PC-3 (cell line): ENCODE measurements at places on chromosomes 2 and 18. TPM values are rescaled to one million over a fixed set of nuclear protein-coding genes. Genes with fewer than 3 reads are reported as not detected.
A peak's percentile ranks its signal among the peaks of the same experiment; 100 is the strongest.

MAB21L4 gene
- 0.12 and 1.0 TPM in 2 replicates for total RNA-seq

GKN2 gene
- 0.58 TPM in 1 of 2 replicates, not detected in the other for total RNA-seq

SERPINB2 gene
- total RNA-seq = 5.8 and 9.9 TPM in 2 replicates

PPP4R1 gene
- total RNA-seq = 154 and 185 TPM in 2 replicates

DNA sequence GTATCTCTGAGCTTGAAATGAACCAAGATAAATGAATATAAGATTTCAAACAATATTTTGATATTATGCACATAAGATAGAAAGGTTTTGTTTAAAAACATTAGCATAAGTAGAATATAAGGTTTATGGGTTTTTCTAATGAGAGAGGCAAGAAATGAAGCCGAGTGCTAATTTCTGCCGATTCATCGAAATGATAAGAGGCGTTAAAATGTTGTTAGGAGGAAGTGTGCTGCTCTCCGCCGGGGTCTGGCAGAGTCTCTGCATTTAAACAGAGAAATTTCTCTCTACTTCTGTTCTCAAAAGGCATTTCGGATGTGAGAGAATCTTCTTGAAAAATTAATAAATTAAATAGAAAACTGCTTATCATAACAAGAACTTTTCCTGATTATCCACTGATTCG lies 83.6 kb downstream of the MRPS9 start:
- DNase-seq = no peak

GRCh38 chr2:74917702-74918619 lies 40.5 kb upstream of the POLE4 start:
- DNase-seq = peak; percentile 94

DNA sequence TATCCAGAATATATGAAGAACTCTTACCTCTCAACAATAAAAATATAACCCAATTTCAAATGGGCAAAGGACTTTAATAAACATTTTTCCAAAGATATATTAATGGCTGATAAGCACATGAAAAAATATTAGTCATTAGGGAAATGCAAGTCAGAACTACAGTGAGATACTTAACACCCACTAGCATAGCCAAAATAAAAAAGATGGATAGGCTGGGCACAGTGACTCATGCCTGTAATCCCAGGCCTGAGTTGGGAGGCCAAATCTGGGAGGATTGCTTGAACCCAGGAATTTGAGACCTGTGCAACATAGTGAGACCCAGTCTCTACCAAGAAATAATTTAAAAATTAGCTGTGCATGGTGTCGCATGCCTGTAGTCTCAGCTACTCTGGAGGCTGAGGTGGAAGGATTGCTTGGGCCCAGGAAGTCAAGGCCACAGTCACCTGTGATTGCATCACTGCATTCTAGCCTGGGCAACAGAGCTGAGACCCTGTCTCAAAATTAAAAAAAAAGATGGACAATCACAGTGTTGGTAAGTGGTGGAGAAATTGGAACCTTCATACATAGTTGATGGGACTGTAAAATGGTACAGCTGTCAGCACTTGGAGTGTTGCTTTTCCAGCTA lies 25.1 kb downstream of the MARCHF7 start:
- DNase-seq = no peak

DNA sequence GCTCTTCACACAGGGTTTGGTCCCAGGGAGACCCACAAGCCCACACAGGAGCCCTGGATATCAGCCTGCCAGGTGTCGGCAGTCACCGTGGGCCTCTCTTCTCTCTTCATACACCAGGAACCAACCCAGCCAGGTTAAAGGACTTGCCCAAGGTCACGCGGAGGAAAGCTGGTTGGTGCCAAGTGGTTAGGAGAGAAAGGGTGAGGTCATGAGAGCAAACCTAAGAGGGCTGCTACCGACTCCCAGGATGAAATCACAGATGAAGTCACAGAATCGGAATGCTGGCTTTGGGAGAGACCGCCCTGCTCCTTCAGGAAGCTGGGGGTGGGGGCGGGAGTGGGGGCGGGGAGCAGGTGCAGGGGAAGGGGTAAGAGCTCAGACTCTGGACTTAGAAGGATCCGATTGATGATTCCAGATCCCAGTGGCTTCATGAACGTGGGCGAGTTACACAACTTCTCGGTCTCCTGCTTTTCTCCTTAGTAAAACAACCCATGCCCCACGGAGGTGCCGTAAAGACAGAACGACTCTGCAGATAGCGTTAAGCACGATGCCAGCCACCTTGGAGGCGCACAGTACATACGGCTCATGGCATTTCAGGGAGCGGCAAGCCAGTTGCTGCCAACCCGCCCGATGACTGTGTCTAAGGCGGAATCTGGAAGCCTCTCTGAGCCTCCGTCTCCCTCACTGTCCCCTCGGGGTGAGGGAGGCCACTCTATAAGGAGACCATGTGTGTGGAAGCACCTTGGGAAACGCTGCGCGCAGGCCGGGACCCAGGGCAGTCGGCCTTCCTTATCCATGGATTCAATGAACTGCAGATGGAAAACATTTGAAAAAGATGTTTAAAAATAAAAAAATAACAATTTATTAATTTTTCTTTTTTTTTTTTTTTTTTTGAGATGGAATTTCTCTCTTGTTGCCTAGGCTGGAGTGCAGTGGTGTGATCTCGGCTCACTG lies 23.0 kb upstream of the TAF1B start:
- peak; percentile 71 for DNase-seq

DNA sequence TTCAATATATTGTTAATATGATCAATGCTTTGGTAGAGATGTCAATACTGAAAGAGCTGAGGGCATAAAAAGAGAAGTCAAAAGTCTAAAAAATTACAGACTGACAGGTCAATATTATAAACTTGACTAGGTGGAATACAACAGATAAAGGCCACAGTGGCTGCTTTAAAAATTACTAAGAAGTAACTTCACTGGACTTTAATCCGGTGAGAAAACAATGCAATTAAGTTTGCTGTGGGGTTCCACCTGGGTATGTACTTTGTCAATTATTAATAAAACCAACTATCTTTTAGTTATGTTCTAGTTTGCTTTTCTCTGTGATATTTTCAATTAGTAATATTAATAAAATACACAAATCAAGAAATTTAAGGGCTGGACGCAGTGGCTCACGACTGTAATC lies 44.7 kb downstream of the RAPH1 start:
- DNase-seq = no peak

- no peak for DNase-seq
These were observed 19.4 kb upstream of the DUSP2 start for GRCh38 chr2:96164459-96165184.

DNA sequence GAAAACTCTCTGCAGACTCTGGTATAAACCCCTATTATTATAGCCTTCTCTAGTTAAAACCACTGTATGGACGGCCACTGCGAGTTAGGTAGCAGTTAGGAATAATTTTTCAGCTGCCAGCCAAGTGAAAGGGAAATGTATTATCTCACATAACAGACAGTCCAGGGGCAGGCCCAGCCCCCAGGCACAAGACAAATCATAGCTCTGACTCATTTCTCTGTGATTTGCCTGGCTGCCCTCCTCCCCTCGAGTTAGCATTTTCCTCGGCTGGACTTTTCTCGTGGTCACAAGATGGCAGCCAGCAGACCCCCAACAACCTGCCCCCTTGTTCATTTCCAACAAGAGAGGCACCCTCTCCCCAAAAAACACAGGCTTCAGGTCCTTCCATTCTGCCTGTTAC lies 10.5 kb downstream of the VIT start:
- peak; percentile 66 for DNase-seq

GRCh38 chr2:100106460-100106859 lies 35.9 kb downstream of the AFF3 start:
- no peak for DNase-seq

- no peak for DNase-seq
These were observed 44.2 kb downstream of the SP140 start for GRCh38 chr2:230269715-230270114.

DNA sequence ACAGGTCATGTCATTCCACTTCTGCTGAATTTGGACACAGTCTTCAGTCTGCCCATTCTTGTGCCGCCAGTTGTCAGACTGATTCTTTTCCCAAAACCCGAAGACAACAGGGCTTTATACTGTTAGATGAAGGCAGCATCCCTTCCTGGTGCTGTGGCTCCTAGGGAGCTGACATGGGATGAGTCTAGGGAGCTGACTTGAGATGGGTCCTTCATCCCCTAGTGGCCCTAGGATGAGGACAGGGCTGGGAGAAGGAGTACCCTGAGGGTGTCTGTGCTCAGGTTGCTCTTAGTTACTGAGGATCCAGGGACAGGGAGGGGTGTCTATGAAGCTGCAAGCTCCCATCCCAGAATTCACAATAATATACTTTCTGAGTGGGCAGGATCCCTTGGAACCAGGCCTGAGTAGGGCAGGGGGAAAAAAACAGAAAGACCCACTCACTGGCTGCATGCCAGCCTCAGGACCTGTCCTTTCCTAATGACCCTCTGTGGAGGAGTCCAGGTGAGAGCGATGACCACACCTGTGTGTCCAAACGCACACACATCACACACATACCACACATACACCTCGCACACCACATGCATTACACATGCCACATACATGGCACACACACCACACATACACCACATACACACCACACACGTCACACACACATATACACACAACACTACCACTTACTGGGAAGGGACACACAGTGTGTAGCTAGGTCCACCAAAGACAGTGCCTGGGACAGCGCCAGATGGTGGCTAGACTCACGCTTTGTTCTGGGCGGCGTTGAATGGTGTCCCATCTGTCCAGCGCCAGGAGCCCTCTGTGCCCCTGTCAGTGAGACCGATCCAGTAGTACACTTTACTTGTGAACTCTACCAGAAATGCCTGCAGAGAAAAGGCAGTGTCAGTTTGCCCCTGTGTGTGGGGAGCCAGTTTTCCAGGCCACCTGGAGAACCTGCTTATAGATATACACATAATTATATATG lies 11.1 kb downstream of the CLEC4F start:
- no peak for DNase-seq

DNA sequence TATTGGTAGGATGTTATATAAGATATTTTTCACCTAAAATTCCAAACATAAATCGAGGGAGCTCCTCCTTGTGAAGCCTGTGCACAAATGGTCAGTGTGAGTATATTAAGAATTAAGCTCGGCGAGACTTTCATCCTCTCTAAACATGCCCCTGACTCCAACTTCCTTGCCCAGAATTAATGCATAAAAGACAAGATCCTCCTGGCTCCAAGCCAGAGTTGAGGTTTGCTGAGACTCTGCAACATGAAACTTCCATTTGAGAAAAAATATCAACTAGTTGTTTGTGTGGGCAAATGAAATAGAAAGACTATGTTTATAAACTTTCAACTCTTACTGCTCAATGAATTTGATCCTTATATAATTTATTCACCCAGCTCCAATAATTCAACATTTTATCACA lies 68.1 kb downstream of the CCDC178 start:
- DNase-seq = no peak

DNA sequence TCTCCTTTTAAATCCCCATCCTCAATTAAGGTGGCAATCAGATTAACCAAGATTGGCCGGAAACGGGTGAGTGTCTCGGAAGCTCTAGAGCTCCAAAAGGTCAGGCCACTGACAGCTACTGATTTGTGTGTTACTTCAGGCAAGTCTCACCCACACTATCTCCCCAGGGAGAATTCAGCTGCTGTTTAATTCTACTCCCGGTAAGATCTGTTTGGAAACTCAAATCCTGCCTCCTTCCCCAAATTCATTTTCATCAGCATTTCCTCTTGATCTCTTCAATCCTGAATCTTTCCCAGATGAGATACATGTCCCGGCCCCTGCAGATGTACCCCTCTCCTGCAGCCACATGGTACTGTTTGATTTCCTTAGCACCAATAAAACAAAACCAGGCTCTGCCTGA lies 34.9 kb downstream of the EFR3B start:
- no peak for DNase-seq

DNA sequence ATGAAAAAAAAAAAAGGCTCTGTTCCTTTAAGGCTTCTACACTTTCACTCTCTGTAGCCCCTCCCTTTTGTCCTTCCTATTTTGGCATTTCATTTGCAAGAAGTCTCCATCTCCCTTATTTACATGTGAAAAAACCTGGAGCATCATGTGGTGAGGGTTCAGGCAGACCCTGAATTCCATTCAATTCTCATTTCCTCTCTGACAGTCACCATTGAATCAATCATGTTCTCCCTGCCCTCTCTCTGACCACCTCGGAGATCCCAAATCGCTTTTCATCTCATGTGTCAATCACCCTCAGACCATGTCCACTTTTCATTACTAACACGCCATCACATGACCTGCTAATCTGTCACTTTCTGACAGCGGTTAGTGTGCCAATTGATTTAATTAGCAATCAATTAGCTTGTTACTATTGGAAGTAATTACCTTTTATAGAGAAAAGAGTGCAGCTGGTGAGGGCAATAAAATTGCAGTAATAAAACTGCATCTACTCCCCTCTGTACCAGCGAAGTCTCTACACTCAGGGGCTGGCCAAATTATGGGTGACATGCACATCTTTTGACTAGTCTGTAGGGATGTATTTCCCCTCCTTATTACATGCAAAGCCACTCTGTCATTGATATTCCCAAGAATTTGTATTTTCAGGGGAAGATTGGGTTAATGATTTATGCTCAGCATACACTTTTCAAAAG lies 317.4 kb downstream of the EN1 start:
- DNase-seq = no peak

- peak; percentile 63 for DNase-seq
These were observed 2.9 kb downstream of the TRIB2 start for GRCh38 chr2:12719400-12720277.

DNA sequence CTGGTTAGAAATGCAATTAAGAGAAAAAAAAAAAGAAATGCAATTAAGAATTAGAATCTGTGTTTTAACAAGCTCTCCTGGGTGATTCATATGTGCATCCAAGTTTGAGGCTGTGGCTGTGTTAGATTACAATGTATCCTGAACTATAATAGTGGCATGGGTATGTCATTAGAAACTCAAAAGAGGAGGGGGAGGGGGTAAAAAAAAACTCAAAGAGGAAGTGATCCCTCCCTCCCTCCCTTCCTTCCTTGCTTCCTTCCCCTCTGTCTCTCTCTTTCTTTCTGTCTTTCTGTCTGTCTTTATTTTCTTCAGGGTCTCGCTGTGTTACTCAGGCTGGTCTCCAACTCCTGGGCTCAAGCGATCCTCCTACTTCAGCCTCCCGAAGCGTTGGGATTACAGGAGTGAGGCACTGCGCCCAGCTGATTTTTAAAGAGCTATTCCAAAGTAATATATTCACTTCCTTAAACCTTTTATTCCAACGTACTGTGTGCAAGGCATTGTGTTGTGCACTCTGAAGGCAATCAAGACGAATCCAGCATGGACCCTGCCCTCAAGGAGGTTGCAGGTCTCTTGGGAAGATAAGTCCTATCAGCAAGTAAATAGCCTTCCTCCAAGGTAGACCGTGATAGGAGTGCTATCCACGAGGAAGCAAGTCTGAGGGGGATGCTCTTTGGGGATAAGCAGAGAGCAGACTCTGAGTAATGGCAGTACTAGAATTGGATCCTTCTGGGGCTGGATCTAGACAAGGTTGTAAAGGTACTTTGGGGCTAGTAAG lies 35.9 kb upstream of the MCFD2 start:
- DNase-seq = no peak

DNA sequence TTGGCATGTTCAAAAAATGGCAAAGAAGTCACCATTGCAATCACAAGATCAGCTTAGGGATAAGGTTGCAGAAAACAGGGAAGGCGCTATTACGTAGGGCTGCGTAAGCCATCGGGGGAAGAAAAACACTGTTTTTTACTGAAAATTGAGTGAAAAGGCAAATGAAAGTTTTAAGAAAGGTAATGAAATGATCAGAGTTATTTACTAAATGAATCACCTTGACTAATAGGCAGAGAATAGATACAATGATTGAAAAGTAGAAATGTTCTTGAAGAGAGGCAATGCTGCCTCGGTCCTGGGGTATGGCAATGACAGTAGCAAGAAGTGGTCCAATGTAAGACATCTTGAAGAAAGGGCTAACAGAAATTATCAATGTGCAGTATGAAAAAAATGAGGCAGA lies 1227.8 kb upstream of the ZEB2 start:
- DNase-seq = no peak

- DNase-seq = no peak
These were observed 50.6 kb downstream of the GALNT3 start for GRCh38 chr2:165743442-165743841.
